ENCODE measurements at places on chromosomes 1 and 21. TPM values are rescaled to one million over a fixed set of nuclear protein-coding genes. Genes with fewer than 3 reads are reported as not detected.

C1orf141 gene
- total RNA-seq: not detected

KIF21B gene
- total RNA-seq: under 0.01 TPM

LDLRAD1 gene
- not detected for total RNA-seq

VPS72 gene
- total RNA-seq: 59.8 TPM

DNM3 gene
- 0.23 TPM for total RNA-seq

CDC7 gene
- total RNA-seq: 14.5 TPM

RNF186 gene
- not detected for total RNA-seq

NOTCH2 gene
- 140 TPM for total RNA-seq

F13B gene
- total RNA-seq: not detected

SYT2 gene
- not detected for total RNA-seq

CBR3 gene
- total RNA-seq: 16.5 TPM

FAM72C gene
- total RNA-seq: 1.8 TPM

NEK2 gene
- 54.9 TPM for total RNA-seq

SERTAD4 gene
- total RNA-seq: 0.06 TPM

Data from LHCN-M2 (cell line).